ENCODE measurements at places on chromosomes 6 and 20. TPM values are rescaled to one million over a fixed set of nuclear protein-coding genes. Genes with fewer than 3 reads are reported as not detected.

Gene TBXT
- total RNA-seq: not detected

Gene PGBD1
- total RNA-seq: 7.7 TPM

Gene MEI4
- not detected for total RNA-seq

Gene SLC32A1
- not detected for total RNA-seq

Gene AK9
- 16.6 TPM for total RNA-seq

Gene IRF4
- not detected for total RNA-seq

Gene CASP8AP2
- total RNA-seq: 15.0 TPM

Gene SPTLC3
- 6.8 TPM for total RNA-seq
